Activated T-cell treated with anti-CD3 and anti-CD28 coated beads for 24 hours (primary cell): ENCODE measurements at places on chromosomes 16 and 17.

DNA sequence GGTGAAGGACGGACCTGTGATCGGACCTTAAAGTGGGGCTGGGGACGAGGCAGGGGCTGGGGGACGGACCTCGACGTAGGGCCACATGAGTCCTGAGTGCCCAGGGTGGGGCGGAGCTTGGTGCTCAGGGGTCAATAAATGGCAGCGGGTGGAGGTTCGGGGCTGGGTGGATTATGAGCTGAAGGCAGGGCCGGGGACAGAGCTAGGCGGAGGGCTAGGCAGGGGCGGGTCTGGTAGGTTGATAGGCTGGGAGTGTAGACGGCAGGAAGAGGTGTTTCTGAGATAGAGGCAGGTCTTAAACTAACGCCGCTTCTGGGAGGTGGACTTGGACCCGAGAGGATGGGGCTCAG lies 733 bp downstream of the CHRNB1 start:
- no peak for DNase-seq

GRCh38 chr16:14203166-14203565 lies 132.0 kb downstream of the MRTFB start:
- DNase-seq, result no peak

DNA sequence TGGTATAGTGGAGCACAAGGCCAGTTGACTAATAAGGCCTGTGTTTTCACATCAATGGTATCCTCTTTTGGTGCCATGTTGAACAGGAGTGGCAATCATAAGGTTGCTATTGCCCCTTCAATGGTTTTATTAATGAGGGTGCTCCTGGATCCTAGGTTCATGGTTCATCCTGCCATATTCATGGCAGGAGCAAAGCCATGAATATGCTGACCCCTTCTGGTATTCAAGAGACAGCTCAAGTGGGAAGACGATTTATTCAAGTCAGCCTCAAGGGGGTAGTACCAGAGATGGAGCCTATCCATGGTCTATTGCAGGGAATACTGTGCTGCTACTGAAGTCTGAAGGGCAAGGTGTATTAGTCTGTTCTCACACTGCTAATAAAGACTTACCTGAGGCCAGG lies 2.6 kb downstream of the ABCA9 start:
- no peak for DNase-seq

DNA sequence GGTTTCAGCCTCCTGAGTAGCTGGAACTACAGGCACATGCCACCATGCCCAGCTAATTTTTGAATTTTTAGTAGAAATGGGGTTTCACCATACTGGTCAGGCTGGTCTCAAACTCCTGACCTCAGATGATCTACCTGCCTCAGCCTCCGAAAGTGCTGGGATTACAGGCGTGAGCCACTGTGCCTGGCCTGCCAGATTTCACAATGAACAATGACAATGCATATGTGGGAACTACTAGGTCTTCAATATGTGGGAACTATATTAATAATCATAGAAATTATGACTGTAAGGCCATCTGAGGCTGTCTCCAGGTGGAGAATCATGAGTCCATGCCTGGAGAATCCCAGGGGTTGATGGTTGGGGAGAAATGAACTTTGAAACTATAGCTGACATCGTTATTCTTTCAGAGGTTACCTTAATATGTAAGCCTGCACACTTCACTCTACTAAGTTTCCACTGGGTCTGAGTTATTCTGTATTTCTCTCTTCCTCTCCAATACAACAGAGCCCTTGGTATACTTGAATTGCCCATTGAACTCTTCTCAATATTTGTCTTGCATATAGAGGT lies 7.2 kb upstream of the DRC7 start:
- DNase-seq, result no peak

- DNase-seq, result no peak
Measured at GRCh38 chr17:68461589-68461988, 4.3 kb upstream of the WIPI1 start.

- DNase-seq, result no peak
Measured at GRCh38 chr16:79265701-79266100, 334.8 kb downstream of the MAF start.
